Activated naive CD8-positive, alpha-beta T cell treated with anti-CD3 and anti-CD28 coated beads, Interleukin-2, amount 50 U/mL, for 24 hours (primary cell): ENCODE measurements at places on chromosomes 6 and 20.

GRCh38 chr6:22827760-22828159, 258.4 kb downstream of the HDGFL1 start:
- DNase-seq: no peak

DNA sequence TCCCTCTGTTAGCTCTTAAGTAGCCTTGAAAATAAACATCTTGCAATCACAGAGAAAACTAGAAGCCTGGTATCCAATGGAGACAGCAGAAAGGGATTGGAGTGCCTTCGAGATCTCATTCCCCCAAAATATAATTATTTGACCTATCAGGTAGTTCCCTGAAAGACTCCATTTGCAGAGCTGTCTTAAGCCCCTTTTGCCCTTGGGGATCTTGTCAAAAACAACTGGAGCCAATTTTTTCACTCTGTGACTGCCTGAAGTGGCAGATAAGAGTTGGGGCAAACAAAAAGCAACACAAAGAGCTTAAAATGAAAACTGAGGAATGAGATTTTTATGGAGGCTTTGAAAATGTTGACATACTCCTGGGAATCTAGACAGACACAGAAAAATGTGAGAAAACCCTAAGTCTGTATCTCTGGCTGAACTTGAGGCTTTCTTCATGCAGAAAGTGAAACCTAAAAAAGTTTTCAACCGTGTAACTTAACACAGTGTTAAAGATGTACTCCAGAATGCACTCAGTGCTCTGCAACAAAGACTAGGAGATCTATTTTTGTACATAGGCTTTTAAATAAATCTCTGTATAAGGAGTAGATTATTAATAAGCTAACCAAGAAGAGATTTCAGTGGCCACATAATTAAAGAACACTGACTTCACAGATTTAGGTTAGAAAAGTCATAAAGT, 971.1 kb upstream of the MAN1A1 start:
- DNase-seq: no peak

GRCh38 chr6:155162682-155163081, 101.1 kb upstream of the CLDN20 start:
- no peak for DNase-seq

DNA sequence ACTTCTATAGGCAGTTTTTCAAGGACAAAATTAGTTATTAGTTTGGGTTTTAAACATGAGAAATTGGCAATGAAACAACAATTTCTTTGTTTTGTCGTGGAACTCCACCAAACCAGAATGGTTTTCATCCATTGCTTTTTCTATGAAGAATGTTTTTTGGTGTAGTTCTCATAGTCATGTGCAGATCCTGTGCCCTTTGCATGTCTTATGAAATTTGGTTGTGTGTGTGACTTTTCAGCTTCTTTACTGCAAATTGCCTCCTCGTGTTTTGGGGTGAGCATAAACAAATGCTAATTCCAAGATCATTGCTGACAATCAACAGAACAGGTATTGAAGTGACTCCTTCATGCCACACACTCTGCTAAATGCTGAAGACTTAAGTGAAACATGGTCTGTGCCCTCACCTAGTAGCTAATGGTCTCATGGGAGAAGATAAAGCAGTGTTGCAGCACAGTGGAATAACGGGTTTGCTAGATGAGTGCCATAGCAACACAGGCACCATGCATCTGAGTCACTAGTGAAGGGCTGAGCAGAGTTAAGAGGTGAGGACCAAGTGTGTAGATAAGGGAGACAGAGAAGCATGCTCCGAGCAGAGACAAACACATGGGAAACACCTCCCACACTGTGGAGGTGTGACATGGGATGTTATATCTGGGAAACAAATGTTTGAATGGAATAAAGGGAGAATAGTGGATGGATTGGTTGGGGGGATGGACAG, 120.0 kb downstream of the SLC16A10 start:
- DNase-seq: no peak

GRCh38 chr6:4803343-4803744, 27.1 kb downstream of the CDYL start:
- DNase-seq: no peak

- no peak for DNase-seq
Measured at GRCh38 chr6:39357998-39358686, 35.6 kb upstream of the KCNK16 start.

DNA sequence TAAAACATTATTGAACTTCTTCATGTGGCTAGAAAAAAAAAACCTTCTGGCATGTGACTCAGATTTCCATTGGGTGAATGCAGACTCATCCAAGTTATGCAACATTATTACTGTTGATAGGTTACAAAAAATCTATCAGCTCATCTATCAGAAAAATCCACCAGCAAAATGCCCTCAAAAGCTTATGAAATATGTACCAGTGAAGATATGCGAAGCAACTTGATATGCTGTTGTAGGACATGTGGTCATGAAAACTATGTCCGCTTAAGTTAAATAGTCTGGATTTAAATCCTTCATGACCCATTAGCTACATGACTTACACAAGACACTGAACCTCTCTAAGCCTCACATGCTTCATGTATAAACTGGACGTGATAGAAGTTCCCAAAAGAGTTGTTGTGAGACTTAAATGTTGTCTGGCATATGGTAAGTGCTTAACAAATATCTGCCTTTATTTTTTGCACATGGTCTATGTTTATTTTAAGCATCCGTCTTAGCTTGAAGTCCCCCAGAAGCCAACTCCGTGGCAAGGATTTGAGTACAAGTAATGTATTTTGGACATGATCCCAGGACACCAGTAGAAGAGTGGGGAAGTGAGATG, 12.5 kb upstream of the BFSP1 start:
- DNase-seq: no peak

DNA sequence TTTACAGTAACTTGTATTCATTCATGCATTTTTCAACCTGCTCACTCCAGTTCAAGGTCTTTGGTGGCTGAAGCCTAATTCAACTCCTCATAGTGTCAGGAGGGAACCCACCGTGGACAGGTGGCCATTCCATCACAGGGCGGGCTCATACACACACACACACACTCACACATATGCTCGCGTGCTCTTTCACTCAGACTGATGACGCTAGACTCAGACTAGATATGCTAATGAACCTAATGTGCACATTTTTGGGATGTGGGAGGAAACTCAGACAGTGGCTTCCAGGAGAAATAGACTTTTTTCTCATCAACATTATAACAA, 56.7 kb downstream of the TRIM27 start:
- no peak for DNase-seq

- no peak for DNase-seq
Measured at GRCh38 chr6:139905404-139906052, 531.1 kb upstream of the CITED2 start.

DNA sequence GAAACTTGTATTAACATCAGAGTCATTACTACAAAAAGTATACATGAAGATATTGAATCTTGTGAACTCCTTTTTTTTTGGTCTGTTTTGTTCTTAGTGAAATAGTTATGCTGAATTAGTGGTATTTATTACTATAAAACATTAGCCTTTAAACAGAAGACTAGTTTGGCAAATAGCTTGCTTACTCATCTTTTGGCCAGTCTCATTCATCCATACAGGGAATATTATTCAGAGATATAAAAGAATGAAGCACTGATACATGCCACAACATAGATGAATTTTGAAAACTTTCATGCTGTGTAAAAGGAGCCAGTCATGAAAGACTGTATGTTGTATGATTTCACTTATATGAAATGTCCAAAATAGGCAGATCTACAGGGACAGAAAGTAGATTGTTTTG, 205.9 kb downstream of the ZFAND3 start:
- DNase-seq: no peak

DNA sequence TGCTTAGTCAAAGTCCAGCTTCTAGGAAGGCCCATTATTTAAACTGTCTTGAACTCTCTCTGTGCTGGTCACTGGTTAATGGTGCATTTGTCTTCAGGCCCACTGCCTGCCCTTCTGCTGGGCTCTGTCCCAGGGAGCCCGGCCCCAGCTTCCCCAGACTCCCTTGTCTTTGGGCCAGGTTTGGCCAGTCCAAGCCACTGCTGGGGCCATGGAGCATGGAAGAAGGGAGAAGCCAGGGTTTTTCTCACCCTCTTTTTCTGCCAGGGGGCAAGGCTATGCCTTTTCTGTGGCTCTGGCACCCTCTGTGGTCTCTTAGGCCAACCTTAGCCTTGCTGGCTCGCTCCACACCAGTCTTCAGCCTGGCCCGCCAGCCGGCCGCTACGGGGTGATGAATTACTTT, 390.0 kb upstream of the SULF2 start:
- DNase-seq: no peak

DNA sequence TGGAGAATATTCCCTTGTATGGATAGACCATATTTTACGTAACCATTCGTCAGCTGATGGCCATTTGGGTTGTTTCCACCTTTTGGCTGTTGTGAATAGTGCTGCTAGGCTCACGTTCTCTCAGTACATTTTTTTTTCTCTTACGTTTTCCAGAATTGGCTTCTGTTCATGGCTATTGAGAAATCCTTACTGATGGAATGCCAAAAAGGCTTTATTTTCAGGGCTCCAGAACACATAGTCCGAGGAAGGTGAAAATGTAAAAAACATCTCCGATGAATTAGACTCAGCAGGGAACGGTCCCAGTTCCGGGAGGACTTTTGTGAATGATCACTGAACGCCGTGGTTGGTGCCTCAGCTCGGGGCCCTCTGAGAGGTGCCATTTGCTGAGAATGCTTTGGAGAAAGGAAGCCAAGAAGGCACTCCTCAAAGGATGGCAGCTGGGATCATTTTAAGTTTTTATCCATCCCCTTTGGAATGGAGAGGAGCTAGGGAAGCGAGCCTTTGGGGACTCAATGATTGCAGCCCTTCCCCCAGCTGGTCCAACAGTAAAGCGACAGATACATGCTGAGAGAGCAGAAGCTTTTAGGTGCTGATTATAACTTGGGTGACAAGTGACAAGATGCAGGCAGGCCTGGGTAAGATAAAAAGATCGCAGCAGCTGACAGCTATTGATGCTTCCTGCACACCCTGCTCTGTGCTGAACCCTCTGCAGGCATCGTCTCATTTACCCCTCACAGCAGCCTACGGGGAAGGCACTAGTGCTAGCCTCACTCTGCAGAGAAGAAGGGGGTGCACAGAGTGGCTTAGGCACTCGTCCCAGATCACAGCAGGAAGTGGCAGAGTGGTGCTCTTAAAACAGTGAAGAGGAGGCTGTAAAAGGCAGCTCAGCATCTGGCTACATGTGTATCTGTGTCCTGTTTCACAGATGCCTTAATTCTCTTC, 133.4 kb upstream of the KCNG1 start:
- DNase-seq: no peak

- no peak for DNase-seq
Measured at GRCh38 chr6:31655349-31656237, at the start of gene APOM. APOM (plus strand) TSS chr6:31655894; CDS start chr6:31655967, 73 bp downstream.

DNA sequence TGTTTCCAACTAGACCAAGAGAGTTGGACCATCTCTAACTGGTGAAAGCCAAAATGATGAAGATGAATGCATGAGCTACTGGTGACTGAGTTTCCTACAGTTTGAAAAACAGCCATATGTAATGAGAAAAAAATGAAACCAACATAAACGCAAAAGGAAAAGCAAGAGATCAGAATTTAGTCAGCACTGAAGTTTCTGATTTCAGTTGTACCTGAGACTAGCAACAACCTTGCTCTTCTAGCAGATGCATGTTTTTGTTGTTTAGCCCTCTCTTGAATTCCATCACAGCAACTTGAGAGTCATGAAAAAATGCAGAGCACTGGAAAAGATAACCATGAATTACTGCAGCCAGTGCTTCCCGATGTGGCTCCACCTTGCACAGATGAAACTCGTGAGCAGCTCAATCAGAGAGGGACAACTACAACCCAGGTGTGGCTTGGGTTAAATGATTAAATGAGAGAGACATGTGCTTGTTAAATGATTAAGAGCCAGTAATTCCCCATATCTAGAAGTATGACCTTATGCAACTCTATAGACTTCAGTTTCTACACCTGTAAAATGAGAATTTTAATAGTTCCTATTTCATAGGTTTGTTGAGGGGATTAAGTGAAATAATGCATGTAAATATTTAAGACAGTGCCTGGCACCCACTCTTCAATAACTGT, 104.8 kb downstream of the ELOVL4 start:
- no peak for DNase-seq

- DNase-seq: no peak
Measured at GRCh38 chr20:18094191-18094590, 36.5 kb upstream of the OVOL2 start.

DNA sequence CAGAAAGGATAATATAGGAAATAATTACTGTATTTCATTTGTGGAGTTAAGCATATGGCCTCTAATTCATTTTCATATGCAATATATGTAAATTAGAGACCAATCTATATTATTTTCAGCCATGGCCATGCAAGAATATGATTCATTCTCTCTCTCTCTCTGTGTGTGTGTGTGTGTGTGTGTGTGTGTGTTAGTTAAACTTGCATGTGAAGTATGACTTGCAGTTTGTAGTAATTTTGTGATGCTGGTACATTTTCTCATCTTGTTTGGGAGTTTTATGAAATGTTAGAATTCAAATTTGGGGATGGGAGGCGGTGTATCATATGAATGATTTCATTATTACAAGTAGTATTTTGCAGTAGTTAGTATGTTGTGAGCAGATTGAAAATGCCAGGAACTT, 74.8 kb downstream of the JARID2 start:
- no peak for DNase-seq

- no peak for DNase-seq
Measured at GRCh38 chr6:84902354-84902928, 138.0 kb upstream of the TBX18 start.

GRCh38 chr6:79868098-79868722, 79.1 kb downstream of the ELOVL4 start:
- DNase-seq: peak; percentile 18

DNA sequence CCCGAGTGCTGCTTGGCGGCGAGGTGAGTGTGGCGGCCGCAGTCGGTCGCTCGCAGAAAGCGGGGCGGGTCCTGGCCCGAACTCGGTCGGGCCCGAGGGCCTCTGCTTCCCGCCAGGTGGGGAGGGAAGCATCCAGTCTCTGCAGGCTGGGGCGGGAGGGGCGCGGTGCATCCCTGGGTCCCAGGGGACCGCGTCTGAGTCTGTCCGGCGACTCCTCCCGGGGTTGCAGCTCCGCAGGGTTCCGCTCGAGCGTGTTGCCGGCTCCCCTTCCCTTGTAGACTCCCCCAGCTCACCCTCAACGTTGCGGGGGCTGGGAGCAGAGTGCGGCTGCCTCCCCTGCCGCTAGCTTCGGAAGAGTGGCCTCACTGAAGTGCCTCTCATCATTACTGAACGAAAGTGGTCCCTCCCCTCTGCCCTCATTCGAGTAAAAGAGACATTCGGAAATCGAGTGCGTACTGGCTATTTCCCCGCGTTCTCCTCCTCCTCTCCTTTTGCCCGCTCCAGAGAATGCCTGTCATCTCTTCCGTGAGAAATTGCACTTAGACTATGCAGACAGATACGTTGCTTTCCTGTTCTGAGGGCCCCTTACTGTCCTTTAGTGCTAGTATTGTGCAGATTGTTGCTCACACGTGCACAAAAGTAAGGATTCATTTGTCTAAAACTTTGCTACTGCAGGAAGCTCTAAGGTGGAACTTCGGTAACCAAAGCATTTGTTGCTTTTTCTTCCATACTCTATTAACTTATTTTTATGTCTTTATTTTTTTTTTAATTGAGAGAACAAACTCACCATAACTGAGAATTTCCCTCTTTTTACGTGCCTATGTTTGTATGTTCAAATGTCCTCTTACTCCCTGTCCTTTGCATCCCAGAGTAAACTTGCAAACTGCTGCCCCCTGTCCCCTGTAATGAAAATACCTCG, 751 bp downstream of the MAP3K4 start:
- peak; percentile 28 for DNase-seq

- DNase-seq: no peak
Measured at GRCh38 chr20:16864069-16864468, 115.9 kb downstream of the OTOR start.
